HFFc6 (cell line): ENCODE measurements at places on chromosomes 5 and 9. TPM values are rescaled to one million over a fixed set of nuclear protein-coding genes. Genes with fewer than 3 reads are reported as not detected.

GRCh38 chr5:96146675-96147074, 185.0 kb upstream of the ELL2 start:
- H3K27me3 ChIP-seq: peaks cover 3% of the 10 kb centered on the region
- DNase-seq: peak; percentile 78
- H3K4me3 ChIP-seq: no peak overlapping the region
- H3K36me3 ChIP-seq: peaks cover 10% of the 10 kb centered on the region; the same call in 1 of the 2 replicates
- peaks cover 86% of the 10 kb centered on the region for H3K4me1 ChIP-seq

DNA sequence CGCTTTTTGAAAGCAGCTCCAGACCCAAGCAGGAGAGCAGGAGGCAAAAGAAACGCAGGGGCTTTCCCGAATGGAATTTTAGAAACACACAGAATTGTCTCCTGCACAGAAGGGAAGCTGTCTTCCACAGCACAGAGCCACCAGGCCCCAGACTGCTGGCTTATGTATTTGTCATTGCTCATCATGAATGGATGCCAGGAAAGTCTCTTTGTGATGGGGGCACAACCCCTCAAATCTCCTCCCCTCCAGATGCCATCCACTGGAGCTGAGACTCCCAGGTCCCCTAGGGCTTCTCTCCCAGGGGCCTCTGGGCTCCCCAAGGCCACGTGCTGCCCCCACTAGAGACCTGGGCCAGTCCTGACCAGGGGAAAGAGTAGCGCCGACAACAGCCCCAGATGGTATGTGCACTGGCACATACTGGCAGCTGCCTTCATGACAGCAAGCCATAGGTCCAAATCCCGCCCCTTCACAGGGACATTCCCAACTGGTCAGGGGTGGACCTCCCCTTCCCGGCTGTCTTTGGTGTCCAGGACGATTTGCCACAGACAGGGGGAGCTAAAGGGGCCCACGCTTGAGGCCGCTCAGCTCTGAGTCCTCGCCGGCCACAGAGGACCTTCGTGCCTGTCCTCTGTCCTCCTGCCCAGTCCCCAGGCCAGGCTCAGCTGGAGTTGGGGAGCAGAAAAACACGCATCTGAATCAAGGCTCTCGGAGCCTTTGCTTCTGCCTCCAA, 127.8 kb downstream of the KCNIP1 start:
- H3K4me1 ChIP-seq: peaks cover 19% of the 10 kb centered on the region
- H3K36me3 ChIP-seq: no peaks in the 10 kb centered on the region

GRCh38 chr5:143396353-143396940, 7.0 kb downstream of the NR3C1 start:
- peak overlapping the region; percentile 1; the same call in 1 of the 2 replicates for H3K27ac ChIP-seq
- H3K36me3 ChIP-seq: peaks cover 34% of the 10 kb centered on the region
- peak overlapping the region; percentile 94 for H3K4me3 ChIP-seq
- peaks cover 84% of the 10 kb centered on the region for H3K4me1 ChIP-seq
- no peak for DNase-seq

UGT3A1 gene
- total RNA-seq: not detected in 3 replicates
